CD4-positive, alpha-beta T cell treated with Interleukin-6 for 4 hours (primary cell): ENCODE measurements at places on chromosomes 6 and 20.

DNA sequence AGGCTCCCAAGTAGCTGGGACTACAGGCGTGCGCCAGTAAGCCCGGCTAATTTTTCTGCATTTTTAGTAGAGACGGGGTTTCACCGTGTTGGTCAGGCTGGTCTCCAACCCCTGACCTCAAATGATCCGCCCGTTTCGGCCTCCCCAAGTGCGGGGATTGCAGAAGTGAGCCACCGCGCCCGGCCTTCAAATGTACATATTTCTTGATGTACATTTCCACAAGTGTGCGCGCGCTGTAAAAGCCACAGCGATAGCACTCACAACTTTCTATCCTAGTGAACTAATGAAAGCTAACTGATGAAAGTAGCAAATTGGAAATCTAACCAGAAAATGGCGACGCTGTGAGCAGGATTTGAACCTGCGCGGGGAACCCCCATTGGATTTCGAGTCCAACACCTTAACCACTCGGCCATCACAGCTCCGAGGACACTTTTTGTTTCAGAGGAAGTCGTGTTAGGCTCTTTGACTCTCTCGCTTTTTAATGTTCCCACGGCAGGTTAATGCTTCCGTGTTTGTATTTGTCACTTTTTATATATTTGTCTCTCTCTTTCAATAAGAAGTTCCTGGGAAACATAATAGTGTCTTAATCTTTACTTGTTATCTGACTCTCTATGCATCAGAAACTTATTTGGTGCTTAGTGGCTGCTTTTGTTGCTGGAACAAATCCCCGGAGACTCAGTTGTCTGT is 199.4 kb upstream of the ZNF184 start:
- no peak for DNase-seq

DNA sequence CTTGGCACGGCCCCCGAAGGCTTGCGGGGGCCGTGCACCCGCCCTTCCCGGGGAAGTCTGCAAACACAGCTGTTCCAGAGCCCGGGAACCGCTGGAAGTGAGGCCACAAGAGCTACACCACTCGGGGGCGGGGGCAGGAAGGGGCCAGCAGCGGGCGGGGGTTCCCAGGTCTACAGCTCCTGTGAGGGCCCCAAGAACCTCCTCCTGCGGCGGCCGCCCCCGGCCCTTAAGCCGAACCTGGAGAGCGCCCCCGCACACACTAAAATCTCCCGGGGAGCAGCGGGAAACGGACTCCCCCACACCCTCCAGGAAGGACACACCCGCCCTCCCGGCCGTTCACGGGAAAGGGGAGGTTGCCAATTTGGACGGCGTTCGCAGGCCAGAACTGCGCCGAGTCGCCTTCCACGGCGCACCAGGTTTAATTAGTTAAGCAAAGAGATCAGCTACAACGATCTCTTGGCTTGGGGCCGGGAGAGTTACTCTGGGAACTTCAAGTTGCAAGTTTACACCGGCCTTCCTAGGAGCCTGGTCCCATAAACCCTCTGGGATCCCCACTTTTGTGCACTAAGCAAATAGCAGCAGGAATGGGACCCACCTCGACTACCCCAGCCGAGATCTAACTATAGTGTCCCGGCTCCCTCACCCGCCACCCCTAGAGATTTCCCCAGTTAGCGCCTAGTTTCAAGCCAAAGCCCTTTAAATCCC is 1.7 kb downstream of the JAG1 start:
- no peak for DNase-seq

DNA sequence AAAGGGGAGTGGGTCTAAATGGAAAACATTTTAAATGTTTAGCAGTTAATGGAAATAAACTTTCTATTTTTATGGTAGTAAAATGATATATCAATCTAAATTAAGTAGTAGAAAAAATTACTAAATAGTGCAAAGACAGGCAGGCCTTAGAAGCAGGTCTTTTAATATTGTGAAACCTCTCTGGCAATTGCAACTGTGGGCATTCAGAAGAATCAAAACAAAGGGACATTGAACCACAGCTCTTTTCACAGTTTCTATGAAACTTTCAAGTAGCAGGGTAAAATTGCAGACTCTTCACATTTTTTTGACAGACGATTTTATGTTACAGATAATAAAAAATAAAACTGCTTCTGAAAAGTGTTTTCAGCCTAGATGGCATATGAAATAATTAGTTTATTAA is 533.7 kb downstream of the BCKDHB start:
- no peak for DNase-seq

DNA sequence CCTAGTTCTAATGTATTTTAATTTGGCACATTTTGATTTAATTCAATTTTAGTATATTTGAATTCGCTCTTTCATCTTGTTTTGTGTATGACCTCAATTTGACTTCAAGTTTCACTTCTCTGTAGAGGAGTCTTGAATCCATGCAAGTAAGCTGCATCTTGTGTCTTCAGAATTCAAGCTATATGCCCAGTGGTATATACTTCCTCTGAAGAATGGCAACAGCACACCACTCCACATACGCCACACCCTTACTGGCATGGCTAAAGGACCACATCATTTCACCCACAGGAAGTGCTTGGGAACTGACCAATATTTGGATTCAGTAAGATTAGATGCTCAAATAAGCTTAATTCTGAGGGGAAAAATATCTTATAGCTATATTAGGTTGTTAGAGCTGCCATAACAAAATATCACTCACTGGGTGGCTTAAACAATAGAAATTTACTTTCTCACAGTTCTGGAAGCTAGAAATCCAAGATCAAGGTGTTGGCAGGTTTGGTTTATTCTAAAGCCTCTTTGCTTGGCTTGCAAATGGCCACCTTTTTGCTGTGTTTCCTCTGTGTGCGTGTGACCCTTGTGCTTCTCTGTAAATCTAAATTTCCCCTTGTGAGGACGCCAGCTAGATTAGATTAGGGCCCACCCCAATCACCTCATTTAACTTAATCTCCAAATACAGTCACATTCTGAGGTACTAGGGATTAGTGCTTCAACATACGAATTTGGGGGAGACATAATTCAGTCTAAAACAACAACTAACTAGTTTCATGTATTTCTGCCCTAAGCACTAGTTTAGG is 2.8 kb upstream of the ASF1A start:
- peak; percentile 15 for DNase-seq

GRCh38 chr6:11437824-11438459 is 99.6 kb upstream of the TMEM170B start:
- DNase-seq, result no peak
